ENCODE measurements at places on chromosomes 1 and 21. TPM values are rescaled to one million over a fixed set of nuclear protein-coding genes. Genes with fewer than 3 reads are reported as not detected.

DNA sequence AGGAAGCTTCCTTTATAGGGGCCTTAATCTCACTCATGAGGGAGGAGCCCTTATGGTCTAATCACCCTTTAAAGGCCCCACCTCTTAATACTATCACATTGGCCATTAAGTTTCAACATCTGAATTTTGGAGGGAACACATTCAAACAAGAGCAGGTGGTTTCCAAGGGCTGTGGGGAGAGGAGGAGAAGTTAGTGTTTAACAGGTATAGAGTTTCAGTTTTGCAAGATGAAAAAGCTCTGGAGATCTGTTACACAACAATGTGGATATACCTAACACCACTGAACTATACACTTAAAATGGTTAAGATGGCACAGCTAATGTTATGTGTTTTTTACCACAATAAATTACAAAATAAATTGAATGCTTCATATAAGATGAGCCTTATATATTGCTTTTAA lies 113.4 kb upstream of the DNAH14 start:
- DNase-seq: no peak

- DNase-seq: no peak
Observed at GRCh38 chr1:225859151-225859550, 23.0 kb downstream of the TMEM63A start.

The PSMB4 gene
- 446 TPM for total RNA-seq

DNA sequence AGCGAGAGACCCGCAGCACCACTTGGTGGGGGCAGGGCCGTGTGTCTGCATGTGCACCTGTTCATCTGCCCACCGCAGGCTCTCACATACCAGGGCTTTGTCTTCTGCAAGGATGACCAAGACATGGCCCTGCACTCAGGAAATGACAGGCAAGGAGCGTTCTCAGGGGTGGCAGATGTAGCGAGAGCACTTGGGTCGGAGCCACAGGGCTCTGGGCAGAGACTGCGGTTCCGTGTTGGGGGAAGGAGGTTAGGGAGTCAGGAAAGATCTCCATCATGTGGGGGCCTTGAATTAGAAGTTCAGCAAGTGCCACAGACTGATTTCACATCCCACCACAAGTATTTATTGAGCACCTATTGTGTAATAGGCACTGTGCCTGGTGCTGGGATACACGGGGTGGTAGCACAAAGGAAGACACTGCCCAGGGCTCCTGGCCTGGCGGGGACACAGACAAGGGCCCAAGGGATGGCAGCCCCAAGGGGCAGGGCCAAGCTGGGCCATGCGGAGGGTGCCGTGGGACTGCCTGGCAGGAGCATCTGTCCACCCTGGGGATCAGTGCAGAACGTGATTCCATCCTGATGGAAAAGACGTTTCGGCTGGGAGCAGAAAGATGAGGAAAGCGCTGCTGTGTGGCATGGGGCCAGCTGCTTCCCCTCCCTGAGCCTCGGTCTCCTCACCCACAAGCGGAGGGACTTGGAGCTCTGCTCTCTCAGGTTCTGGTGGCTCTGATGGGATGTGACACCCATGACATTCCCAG lies 11.4 kb upstream of the SPSB1 start:
- DNase-seq: no peak

The KLHDC9 gene
- total RNA-seq: 6.5 TPM

The SPRR1B gene
- total RNA-seq: 0.75 TPM

DNA sequence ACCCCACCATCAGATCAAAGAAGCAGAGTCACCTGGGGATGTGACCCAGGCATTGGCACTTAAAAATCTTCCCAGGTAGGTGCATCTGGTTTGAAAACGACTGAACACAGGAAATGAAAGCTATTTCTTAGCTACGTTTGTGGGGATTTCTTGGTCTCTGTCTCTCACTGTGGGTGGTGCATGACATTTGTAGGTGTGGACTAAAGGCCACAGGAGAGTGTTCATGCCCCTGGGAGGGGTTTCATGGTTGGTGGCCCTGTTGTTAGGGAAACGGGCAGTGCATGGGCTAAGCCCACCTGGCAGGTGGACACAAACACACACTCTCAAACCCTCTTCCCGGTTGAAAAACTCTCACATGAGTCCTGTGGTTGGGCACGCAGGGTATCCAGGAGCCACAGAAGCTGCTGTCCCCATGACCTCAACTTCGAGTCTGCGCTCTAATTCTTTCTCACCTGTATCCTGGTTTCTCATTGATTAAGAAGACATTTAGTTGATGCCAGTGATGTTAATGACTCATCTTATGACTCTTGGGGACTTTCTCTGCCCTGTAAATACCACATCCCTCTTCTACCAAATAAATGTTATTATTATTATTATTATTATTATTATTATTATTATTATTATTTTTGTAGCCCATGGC lies 119.4 kb downstream of the MRPS6 start:
- no peak for DNase-seq

The TDRD10 gene
- not detected for total RNA-seq
